ENCODE measurements at places on chromosomes 13 and 19.

GRCh38 chr19:56765137-56765536, 75.4 kb downstream of the PEG3 start:
- DNase-seq, result no peak

DNA sequence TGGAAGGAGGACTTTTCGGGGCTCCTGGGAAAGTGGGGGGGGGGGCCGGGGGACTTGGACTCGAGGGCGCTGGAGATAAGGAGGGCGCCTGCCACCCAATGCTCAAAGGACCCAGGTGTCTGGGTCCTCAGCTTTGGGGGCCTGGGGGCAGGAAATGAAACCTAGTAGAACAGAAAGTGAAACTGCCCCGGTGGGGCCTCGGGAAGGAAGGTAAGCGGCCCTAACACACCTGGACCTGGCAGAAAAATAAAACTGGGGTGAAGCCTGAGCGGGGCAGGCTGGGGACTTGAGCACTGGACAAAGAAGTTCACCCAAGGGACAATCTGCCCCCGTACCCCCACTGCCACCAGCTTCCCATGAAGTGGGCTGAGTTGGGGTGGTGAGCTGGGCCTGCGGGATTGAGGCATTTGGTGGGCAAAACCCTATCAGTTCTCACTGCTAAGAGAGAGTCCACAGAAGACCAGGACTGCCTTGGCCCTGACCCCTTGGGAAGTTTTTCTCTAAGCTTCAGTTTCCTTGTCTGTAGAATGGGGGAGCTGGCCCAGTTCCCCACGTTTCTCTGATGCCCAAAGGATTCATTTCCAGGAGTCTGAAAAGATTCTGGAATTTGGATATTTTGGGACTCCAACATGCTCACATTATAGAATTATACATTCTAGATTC, 2.3 kb downstream of the PRKD2 start:
- no peak for DNase-seq

DNA sequence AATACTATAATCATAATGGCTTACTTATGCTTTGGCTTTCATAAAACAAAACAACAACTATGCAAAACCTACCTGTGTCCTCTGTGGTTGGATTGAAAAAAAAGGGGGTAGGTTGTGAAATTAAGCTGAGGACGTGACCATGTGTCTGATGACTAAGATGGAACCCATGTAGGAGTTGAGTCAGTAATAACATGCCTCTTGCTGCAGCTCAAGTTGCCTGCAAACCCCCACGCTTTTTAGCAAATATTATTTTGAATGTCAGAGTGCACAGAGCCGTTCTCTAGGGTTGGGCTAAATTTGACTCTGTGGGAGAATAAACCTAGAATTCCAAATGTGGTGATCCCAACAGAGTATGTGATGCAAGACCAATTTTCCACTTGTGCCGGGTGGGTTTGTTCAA, 209.3 kb downstream of the KCNRG start:
- DNase-seq, result no peak

DNA sequence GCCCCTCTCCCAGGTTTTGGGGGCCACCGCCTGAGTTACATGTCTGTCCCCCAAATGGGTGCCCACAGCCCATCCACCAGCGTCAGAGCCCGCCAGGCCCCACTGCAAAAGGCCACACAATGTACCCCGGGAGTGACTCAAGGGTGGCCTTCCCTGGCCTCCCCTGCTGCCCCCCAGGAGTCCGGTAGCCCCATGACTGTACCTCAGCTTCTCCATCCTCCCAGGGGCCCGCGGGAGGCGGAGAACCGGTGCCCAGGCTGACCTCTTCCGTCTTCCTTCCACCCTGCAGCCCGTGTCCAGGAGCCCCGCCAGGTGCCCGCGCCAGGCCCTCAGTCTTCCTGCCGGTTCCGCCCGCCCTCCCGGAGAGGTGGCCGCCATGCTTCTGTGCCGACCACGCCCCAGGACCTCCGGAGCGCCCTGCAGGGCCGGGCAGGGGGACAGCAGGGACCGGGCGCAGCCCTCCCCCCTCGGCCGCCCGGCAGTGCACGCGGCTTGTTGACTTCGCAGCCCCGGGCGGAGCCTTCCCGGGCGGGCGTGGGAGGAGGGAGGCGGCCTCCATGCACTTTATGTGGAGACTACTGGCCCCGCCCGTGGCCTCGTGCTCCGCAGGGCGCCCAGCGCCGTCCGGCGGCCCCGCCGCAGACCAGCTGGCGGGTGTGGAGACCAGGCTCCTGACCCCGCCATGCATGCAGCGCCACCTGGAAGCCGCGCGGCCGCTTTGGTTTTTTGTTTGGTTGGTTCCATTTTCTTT, 10.3 kb downstream of the CBARP start:
- DNase-seq, result no peak

GRCh38 chr13:94683409-94683808, 28.9 kb downstream of the SOX21 start:
- no peak for DNase-seq

- DNase-seq, result no peak
Measured at GRCh38 chr19:13127811-13128575, 9.9 kb downstream of the NACC1 start.

DNA sequence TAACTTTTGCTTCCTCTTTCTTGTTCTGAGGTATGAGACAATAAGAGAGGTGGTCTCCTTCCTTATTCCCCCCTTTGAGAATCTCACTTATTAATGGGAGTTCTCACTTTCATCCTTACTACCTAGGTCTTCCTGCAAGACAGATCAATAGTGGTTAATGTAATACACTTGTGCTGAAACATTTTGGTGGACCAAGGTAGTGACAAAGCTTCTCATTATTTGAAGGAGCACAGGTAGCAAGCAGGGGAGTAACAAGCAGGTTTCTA, 17.9 kb downstream of the ZNF700 start:
- no peak for DNase-seq

DNA sequence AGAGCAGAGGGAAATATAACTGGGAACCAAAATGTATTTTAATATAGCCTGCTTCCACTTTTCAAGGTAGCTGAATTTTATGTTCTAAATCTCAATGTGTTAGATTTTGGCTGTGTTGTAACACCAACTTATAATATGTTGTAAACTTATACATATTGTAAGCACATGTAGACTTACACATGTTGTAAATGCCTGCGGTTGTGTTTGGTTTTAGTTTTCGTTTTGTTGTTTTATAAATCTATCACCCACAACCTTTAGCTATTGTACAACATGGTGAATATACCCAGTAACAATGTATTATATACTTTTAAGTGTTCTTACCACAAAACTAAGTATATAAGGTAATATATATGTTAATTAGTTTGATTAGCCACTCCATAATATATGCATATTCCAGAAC, 15.6 kb downstream of the KCTD4 start:
- no peak for DNase-seq

DNA sequence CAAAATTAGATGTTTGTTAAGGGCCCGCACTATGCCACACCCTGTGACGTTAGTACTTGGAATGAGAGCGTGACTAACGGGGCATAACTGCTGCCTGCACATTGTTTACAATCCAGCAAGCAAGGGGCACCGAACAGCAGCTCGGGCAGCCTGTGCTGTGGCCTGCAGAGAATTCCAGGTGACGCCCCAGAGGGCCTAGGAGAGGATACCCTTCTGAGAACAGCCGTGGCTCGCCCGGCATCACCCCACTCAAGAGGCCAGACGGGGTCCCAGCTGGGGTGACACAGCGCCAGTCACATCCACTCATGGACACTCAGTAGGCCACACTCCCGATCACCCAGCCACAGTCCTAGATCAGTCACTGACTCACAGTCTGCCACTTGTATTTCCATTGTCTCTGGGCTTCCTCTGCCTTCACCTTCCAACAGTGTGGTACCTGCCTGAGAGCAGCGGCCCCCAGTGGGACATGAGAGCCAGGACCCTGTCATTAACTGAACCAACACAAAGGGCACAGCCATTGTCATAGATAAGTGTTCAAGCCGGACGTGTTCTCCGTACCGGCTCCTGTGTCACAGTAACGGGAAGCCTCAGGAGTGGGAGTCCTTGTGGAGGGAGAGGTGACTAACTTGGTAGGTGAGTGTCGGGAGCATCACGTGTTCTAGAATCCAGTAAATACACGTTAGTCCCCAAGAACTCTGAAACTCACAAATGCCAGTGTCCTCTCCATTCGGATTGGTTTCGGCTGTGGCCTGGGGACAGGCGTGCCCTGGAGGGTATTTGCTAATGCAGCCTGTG, 7.5 kb downstream of the ZNF331 start:
- DNase-seq, result no peak

- no peak for DNase-seq
Measured at GRCh38 chr13:82947191-82947621, 935.1 kb downstream of the SLITRK1 start.

- DNase-seq, result no peak
Measured at GRCh38 chr13:113923376-113924063, 50.4 kb downstream of the C13orf46 start.

- DNase-seq, result no peak
Measured at GRCh38 chr13:30339738-30340330, 32.5 kb upstream of the KATNAL1 start.

GRCh38 chr19:15248648-15249527, 16.6 kb upstream of the EPHX3 start:
- DNase-seq, result no peak

GRCh38 chr19:5191091-5191490, 149.5 kb downstream of the PTPRS start:
- no peak for DNase-seq

DNA sequence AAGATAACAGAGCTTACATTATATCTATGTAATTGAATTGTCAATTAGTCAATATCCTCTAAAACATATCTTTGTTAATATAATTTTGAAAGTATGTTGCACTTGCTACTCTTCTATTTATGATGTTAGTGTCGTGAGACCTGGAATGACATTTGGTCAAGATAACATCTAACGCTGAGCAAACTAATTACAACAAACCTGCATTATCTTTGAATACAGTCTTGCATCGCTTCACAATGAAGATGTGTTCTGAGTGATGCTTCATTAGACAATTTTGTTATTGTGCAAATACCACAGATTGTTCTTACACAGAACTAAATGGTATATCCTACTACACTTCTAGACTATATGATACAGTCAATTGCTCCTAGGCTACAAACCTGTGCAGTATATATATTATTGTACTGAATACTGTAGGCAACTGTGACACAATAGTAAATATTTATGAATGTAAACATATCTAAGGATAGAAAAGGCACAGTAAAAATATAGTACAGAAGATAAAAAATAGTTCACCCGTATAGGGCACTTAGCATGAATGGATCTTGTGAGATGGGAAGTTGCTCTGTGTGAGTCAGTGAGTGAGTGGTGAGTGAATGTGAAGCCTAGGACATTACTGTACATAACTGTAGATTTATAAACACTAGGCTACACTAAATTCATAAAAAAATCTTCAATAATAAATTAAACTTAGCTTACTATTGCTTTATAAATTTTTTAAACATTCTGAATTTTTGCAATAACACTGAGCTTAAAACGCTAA, 1773.8 kb downstream of the PCDH9 start:
- DNase-seq, result no peak

- no peak for DNase-seq
Measured at GRCh38 chr13:30861163-30861562, 44.9 kb upstream of the MEDAG start.

DNA sequence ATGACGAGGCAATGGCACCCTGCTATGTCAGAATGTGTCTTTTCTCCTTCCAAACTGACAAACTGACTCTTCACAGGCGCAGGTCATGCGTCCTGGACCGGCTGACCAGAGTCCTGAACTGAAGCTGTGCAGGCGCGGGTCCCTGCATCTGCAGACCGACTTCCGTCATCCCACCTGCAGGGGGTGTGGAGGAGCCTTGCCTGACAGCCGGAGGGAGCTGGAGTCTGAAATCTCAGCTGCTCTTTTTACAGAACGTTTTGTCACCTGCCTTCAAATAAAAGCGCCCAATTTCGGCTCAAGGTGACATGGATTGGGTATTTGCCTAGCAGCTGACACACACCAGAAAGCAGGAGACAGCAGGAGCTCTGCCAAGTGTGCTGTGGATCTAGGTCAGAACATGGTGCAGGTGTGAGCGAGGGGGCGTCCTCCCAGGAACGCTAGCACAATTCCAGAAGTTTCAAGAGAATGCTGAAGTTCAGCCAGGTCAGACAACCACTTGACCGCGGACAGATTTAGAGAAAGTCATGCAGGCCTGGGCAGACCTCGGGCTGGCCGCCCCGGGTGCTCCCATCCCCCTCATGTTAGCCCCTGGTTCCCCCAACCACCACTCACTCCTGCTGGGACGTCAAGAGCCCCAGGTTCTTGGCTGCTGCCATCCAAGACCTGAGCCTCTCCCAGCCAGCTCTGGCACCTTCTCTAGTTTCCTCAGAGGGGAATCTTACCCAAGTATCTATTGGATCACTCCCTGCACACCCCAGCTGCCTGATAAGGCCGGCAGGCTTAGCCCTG, 32.8 kb downstream of the ELL start:
- no peak for DNase-seq

All from stimulated activated CD8-positive, alpha-beta memory T cell treated with anti-CD3 and anti-CD28 coated beads, Interleukin-4, amount 100 ng/mL, for 4 hours (primary cell).